ENCODE measurements at places on chromosomes 2 and 18. TPM values are rescaled to one million over a fixed set of nuclear protein-coding genes. Genes with fewer than 3 reads are reported as not detected.

DNA sequence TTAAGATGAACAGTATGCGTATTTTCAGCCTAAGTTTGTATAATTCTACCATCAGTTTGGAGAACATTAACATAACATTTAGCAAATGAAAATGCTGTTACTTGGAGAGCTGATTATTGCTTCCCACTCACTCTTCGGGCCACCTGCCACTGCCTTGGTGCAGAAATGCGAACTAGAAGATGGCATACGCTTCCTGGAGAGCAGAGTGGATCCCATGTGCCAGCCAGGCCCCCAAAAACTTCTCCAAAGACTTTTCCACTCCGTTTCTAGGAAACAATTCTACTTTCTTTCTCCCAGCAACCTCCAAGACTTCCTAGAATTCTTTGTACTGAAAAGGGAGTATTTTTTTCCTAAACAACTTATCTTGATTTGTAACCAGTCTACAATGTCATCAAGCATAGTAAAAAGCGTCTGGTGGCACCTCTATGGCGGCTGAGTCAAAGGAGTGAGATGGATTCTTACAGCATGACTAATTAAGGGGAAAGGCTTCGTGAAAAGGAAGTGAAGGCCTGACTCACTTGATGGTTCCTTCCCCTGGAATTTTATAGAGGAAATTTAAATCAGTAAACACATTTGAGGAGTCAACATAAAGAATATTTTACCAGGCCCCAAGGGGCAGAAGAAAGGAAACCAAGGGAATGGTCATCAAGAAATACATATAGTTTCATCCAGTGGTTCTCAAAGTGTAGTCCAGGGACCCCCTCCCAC is 36.6 kb downstream of the FEZ2 start:
- DNase-seq, result no peak

GRCh38 chr2:86807468-86808275 is 17.0 kb upstream of the CD8A start:
- no peak for DNase-seq

DNA sequence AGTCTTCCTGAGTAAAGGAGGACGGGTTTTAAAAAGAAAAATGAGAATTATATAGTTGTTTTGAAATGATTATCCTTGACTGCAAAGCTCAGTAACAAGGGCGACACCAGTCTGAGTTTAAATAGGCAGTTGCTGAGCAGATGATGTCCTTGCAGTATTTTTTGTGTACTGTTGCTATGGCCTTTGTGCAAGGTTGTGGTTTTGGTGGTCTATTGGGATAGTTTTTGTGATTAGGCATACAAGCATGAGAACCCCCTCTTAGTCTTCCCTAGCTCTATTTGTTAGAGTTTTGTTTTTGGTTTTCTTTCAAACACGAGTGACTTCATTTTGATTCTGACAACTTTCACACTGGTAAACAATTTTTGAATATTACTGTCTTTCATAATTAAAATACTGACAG is 64.1 kb downstream of the TAF4B start:
- no peak for DNase-seq

DNA sequence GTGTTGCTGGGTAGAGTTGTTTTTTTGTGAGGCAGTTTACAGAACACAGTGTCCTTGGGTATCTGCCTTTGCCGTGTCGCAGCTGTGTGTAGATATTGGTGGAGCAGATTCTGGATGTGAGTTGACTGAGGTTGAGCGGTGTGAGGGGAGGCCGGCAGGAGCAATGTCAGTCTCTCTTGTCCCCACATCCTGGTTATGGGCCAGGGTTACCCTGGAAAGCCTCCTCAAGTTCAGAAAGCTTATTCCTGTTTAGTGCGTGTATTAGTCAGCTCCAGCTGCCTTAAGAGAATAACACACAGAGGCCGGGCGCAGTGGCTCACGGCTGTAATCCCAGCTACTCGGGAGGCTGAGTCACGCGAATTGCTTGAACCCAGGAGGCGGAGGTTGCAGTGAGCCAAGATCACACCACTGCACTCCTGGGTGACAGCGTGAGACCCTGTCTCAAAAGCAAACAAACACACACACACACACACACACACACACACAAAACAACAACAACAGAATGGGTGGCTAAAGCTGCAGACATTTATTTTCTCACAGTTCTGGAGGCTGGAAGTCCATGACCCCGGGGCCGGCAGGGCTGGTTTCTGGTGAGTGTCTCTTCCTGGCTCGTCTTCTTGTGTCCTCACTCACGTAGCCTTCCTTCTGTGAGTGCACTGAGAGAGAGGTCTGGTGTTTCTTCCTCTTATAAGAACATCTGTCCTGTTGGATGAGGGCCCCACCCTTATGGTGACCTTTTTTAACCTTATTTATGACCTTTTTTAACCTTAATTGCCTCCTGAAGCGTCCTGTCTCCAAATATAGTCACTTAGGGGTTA is 5.1 kb downstream of the NCK2 start:
- DNase-seq, result no peak

The PTMA gene
- total RNA-seq, result 958 TPM

The LRRC30 gene
- total RNA-seq, result not detected
